ENCODE measurements at places on chromosomes 5 and 9.

DNA sequence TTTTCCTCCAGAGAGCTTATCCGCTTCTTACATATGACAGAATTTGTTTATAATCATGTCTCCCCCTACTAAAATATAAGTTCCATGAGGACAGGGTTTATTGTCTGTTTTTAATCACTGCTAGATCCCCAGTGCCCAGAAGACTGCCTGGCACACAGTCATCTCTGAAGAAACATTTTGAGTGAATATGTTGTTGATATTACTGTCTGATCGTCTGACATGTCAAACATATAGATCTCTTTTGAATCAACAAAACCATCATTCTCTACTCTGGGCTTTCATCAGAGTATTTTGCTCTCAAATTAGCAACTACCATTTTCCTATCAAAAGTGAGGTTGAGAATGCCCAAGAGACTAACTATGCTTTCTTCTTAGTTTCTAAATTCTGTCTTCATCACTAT is 67.3 kb upstream of the SHISAL2B start:
- no peak for DNase-seq

DNA sequence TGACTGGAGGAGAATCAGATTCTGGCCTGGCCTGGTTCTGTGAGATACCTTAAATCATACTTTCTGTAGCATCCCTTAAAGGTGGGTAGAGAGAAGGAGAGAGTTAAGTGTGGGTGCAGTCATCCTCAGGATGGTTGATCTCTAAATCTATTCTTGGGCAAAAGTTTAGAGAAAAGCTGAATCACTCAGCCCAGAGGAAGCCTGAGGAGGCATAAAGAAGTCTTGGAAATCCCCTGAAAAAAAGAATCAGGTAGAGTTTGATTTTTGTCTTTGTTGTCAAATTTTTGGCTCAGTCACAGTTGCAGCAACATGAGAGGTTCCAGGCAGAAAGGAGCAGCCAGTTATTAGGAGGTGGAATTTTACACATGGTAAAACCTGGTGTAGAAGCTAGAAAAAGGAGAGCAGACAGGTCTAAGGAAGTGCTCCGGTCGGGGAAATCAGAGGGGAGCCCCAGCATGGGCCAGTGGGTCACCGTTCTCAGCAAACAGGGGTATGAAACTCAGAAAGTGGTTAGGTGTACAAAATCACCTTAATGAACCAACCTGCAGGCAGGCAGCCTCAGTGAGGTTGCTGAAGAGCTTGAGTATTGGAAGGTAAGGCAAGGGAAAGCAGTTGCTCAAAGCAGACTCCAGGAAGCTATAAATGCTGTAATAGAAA is 116.2 kb upstream of the CNTLN start:
- DNase-seq: no peak

DNA sequence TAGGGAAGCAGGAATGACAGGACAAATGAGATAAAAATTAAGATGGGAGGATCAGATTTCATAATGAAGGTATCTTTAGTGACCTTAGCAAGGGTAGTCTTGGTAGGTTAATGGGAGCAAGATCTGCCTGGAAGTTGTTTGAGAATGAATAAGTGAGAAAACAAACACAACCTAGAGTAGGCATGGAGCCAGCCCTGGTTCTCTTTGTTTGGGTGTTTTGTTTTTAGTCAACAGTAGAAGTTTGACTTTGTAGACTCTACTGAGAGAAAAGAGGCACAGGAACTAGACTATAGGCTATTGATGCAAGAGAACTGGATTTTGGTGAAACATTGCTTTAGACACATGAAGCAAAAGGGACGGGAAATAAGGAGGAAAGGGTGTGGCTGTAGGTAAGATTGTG is 40.3 kb downstream of the KCNN2 start:
- DNase-seq: no peak

- DNase-seq: no peak
These were observed 242.9 kb downstream of the MARCHF11 start for GRCh38 chr5:15936505-15937245.

- DNase-seq: no peak
These were observed 16.0 kb downstream of the ZNF462 start for GRCh38 chr9:106878934-106879333.

GRCh38 chr5:147483188-147483790 is 26.6 kb downstream of the DPYSL3 start:
- DNase-seq: no peak

- DNase-seq: peak; percentile 71
These were observed at the start of gene FPGS for GRCh38 chr9:127802576-127803443. Gene FPGS, plus strand, starts transcription at chr9:127802882. Its CDS starts 43 bp downstream, at chr9:127802925.

DNA sequence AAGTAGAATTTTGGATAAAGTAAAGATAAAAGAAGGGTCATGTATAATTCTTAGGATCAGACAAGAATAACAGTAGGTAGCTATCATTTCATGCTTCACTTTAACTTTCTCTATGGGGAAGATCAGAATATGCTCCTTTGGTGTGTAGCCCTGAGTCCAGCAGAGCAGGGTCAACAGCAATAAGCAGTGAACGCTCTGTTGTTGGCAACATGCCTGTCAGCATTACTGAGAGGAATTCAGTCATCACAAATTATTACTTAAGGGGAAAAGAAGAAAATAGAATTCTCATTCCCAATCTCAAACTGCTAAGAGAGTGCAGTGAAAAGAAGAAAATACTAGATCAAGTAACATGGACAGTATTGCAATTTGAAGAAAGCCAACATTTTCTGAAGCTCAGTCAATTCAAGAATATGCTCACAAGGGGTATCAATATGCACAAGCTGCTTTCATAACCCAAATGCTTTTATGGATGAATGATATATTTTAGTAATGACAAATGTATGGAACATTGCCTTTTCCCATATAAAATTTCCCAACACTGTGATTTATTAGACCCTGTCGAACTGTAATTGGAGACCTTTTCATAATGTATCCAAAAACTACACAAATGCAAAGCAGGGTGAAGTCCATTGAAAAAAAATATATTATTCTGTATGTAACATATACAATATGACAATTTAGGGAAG is 1359.4 kb downstream of the EFNA5 start:
- DNase-seq: no peak

- DNase-seq: no peak
These were observed 4.9 kb downstream of the HSPB3 start for GRCh38 chr5:54460181-54460919.

DNA sequence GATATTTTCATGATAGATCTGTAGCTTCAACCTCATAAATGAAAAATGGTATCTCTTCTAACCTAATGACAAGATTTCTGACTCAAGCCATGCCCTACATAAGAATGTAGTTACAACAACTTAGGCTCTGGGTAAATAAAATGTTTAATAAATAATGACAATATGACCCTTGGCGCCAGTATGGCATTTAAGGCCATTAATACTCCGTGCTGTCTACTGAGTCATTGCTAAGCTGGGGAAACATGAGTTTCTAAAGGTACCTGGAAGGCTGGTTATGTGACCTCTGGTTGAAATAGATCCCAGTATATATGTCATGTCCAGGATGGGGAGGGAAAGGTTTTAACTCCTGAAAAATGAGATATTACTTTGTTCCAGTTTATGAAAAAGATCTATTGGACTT is 58.0 kb upstream of the CEMIP2 start:
- DNase-seq: no peak

DNA sequence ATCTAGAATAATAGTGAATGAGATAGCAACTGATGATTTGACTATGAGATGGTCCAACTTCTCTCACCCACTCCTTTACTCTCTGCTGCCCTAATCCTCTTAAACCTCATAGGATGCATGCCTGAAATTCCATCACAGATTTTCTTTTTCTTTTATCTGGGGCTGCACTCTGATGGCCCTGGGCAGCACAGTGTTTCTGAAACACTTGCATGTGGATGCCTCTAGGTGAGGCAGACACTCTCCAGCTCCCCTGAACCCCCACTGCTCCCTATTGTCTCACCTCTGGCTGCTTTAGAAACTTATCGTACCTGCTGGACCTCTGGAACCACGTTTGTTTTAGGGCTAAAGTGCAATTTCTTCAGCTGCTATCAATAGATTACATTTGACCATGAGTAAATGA is 67.5 kb downstream of the HTR4 start:
- DNase-seq: no peak

GRCh38 chr5:167564275-167564674 is 727.2 kb upstream of the WWC1 start:
- DNase-seq: no peak

- DNase-seq: no peak
These were observed 17.2 kb upstream of the GCNT1 start for GRCh38 chr9:76441551-76442322.

GRCh38 chr9:111712369-111712768 is 51.0 kb downstream of the GNG10 start:
- no peak for DNase-seq

DNA sequence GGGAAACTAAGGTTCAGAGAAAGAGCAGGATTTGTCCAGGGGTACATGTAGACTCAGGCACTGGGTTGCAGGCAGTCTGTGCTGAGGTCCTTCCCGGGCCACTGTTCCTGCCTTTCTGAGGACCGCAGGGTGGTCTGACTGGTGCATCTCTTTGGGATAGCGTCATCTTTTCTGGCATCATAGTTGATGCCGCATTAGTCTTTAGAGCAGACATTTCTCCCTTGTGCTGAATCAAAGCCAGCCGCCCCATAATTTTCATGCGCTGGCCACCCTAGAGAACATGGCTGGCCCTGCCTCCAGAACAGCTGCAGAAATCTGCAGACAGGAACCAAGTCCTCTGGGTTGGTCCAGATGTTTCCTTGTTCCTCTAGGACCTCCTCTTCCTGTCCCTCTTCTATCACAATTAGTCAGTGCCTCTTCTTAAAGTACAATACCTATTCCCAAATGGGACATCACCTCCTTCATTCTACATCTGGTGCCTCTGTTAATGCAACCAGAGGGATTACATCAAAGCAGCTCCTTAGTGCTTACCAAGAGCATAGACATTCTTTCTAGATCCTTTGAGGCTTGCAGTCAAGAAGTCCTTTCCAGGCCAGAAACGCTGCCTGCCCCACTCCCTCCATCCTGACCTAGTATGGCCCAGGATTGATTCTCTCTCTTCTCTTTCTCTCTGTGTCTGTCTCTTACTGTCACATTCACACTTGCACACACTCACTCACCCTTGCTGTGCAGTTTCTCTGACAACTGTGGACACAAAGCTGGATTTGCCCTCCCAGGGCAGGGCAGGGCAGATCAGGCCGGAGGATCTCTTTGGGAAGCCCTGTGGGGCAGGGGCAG is 42.0 kb upstream of the ORM1 start:
- no peak for DNase-seq

DNA sequence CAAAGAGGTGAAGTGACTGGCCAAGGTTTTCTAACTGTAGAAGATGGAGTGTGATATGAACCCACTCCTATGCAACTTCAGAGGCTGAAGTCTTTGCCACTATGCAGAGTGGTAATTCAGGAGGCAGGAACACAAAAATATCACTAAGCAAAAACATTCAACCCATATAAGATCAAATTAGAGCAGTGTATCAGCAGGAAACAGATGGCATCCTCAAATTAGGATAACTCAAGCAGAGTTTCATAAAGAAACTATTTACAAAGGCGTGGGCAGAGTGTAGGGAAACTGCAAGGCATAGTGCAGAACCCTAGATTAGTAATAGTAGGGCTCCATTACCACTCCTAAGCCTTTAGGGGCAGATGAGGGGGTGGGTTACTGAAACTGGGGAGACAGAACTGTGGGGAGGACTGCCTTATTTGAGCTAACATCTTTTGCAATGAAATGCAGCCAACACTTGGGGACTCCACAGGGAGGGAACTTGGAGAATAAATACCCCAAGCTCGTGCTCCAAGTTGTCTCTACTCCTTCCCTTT is 72.2 kb downstream of the PTTG1 start:
- no peak for DNase-seq

DNA sequence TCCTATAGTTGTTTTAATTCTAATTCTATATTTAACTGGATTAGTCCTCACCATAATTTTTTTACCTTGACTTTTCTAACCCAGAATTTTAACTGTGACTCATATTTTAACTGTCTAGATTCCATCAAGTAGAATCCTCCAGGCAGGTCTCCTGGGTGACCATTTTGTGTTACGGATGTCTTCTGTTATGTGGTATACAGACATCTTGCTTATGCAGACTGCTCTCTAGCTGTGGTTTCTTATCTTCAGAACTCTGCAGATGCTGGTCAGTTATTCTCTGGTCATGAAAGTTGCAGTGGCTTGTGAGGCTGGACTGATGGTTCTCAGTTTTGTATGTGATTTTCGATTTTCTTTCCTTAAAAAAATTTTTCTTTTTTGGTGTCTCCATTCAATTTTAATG is 139.4 kb downstream of the ATG10 start:
- no peak for DNase-seq

GRCh38 chr9:95970317-95970716 is 94.8 kb downstream of the ERCC6L2 start:
- no peak for DNase-seq

DNA sequence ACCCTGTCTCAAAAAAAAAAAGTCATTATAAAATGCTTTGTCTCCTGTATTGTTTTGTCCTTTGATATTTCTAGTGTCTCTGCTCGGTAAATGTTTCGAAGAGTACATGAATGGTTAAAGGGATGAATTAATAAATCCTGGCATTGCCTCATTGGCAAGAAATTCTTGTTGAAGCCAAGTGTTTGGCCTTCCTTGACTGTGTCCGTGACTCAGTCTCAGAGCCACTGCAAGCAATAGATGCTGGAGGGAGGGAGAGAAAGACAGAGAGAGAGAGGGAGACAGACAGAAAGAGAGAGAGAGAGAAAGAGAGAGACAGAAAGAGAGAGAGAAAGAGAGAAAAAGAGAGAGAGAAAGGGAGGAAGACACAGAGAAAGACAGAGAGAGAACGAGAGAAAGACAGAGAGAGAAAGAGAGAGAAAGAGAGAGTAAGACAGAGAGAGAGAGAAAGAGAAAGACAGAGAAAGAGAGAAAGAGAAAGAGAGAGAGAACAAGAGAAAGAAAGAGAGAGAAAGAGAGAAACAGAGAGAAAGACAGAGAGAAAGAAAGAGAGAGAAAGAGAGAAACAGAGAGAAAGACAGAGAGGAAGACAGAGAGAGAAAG is 72.5 kb upstream of the RXRA start:
- no peak for DNase-seq

DNA sequence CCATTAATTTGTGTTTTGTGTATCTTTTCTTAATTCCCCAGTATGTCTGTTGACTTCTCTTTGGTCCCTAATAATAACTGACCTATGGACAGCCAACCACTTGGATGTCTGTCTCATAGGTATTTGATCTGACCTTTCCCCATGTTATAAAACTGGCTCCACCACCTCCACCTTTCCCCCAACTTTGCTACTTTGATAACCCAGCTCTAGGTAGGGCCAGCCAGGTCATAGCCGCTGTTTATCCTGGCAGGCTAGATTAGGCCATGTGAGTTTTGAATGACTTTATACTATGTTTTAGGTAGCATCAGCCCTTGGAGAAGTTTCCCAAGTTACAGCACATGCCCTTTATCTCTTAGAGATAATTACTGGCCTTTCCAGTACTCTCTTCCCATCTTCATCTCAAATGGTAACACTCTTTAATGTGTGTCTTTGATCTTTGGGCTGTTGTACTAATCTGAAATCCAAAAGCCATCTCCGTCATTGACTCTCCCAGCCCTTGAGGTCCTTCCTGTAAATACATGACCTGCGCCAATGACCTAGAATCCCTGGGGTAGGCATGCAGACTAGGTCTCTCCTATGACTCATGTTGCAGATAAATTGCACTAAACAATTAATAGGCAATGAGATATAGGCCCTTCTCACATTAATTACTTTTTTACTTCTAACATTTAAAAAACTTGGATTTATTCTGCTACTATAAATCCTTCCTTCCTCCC is 152.6 kb downstream of the CD180 start:
- DNase-seq: no peak

- DNase-seq: no peak
These were observed 214.1 kb upstream of the MEF2C start for GRCh38 chr5:89097103-89097502.
